ENCODE measurements at places on chromosomes 6 and 20.

DNA sequence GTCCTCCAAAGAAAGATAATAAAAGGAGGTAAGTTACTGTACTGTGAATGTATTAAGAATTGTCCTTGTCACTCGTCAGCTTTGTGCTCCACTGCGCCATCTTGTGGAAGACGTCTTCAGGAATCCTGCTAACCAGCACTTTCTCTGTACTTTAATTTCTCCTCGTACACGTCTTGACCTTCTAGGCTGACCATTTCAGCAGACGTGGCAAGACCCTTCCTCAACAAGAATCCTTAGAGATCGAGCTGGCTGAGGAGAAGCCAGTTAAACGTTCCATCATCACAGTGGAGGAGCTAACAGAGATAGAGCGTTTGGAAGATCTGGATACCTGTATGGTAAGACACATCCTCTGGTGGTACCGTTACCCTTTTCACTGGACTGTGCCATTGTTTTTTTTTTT is 95.5 kb upstream of the SCGN start:
- DNase-seq = peak; percentile 70

DNA sequence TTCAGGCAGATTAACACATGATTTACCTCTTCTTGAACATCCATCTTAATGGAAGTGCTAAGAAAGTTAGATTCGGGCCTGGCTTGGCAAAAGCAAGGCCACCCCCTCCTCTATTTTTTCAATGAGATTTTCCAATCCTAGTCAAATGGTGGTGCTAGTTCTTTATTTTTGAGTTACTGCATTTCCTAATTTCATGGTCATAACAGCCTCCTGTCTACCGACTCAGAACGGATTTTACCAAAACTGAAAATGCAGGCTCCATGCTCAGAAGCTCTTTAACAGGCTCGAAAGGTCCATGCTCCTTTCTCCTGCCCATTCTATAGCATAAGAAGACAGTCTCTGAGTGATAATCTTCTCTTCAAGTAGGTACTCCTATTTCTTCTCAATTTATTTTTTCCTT is 117.2 kb upstream of the ESR1 start:
- no peak for DNase-seq

DNA sequence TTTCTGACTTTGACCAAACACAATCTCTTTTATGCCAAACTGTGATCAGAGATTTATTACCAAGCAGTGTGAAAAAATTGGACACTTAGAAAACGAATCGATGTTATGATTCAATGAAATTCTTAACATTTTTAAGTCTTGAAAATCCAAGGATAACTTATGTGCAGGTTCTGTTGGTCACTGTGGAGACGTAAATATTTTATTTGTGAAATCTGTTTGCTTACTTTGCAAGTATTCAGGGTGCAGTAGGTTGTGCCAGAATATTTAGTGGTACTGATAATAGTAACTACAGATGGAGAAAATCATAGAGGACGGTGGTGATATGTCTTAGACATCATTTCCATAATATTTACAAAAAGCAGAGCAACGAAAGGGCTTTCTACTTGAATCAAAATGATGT is 97.3 kb downstream of the BMP2 start:
- DNase-seq = no peak

- DNase-seq = no peak
These were observed 65.5 kb downstream of the PLCB4 start for GRCh38 chr20:9134346-9134745.

- DNase-seq = no peak
These were observed 12.2 kb downstream of the DUSP15 start for GRCh38 chr20:31857861-31858759.

GRCh38 chr6:157908369-157909281 is 73.0 kb upstream of the SYNJ2 start:
- DNase-seq = no peak

DNA sequence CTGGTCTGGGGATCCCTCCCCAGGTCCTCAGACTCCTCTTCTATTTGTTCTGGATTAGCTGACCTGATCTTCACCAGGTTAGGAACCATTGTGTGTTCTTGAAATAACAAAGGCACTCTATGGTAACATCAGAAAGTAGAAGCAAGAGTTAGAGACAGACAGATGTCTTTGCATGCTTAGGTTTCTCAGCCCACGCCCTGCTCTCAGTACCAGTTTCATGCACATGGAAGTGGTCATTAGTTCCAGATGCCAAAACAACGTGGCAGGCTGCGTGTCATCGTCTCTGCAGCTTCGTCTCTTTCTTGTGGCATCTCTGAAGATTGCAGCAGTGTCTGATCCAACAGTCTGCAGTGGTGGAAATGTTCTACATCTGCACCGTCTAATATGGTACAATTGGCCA is 89.4 kb downstream of the PACRG start:
- no peak for DNase-seq

Measured in CD4-positive, alpha-beta T cell treated with Interleukin-1 beta for 1 hour (primary cell).